ENCODE measurements at places on chromosomes 11 and 22.

- DNase-seq: no peak
Measured at GRCh38 chr11:76602431-76602861, 68.1 kb downstream of the LRRC32 start.

DNA sequence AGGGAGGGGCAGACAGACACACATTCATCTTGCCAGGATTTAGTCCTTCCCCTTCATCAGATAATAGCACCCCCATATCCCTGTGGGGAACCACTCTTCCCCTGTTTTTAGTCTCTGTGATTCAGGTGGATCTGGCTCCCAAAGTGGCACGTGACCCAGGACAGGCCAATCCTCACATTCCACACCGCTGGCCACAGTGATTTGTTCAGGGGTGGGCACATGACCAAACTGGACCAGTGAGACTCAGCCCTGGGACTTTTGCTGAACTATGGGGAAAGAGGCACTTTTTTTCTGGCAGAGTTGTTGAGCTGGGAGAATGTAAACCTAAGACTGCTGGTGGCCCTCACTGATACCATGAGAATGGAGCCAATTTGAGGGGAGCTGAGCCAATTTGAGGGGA is 19.1 kb upstream of the KCNJ11 start:
- no peak for DNase-seq

DNA sequence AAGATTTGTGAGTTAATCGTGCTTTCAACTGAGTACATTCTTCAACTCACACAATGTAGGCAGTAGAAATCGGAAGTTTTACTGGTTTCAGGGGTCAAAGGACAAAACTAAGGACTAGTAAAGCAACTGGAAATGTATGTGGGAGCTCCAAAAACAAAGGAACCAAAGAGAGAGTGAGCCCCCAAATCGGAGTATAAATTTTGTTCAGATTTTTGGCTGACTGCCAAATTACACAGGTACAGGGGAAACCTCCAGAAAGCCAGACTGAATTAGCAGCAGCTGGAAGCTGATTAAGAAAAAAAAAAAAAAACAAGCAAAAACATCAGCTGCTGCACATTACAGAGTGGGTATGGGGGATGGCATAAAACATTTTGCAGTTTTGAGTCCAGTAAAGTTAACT is 75.2 kb upstream of the GNAZ start:
- no peak for DNase-seq

GRCh38 chr11:23604966-23605365 is 744.7 kb upstream of the CCDC179 start:
- DNase-seq: no peak

DNA sequence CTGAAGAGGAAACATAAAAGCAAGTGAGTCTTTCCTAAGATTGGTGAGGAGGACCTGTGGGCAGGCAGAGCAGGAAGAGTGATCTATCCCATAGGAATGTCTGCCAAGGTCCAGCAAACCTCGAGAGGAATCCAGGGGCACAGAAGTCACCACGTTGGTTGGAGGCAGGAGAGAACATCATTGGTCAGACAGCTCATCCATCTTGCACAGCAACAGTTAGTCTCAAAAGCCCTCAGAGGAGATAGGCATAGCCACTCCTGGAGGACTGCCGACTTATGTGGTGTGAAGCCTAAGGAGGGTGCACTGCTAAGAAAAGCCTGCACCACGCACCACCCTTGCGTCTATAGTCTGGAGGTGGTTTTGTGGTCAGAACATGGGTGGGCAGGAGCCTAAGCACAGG is 109.1 kb downstream of the RASSF10 start:
- DNase-seq: no peak

- no peak for DNase-seq
Measured at GRCh38 chr11:15817001-15817400, 539.3 kb downstream of the SOX6 start.

DNA sequence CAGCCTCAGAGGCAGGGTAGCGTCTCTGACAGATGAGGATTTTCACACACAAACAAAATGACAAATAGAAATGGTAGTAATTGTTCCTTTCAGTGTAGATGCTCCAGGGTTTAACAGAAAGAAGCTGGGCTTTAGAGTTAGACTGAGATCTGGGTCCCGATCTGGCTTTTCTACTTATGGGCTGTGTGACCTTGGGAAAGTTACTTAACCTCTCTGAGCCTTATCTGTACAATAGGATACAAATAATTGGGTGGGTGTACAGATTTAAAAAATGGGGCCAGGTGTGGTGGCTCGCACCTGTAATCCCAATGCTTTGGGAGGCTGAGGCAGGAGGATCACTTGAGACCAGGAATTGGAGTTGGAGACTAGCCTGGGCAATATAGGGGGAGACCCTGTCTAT is 204.9 kb downstream of the CEP164 start:
- DNase-seq: no peak

DNA sequence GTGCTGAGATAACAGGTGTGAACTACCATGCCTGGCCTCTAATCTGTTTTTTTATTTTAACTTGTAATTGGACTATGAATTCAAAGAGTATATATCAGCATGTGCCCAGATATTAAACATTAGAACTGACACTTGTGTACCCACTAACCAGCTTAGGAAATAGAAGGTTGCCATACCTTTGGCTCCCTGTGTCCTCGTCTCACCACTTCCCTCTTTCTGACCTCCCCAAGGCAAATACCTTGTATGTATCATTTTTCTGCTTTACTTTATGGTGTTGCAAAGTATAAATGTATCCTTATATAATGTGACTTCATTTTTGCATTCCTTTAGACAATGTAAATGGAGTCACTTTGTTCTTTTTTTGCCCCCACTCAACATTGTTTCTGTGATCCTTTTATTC is 9.1 kb downstream of the PPP6R3 start:
- no peak for DNase-seq

GRCh38 chr11:69816671-69817070 is 2.5 kb downstream of the FGF3 start:
- DNase-seq: no peak

DNA sequence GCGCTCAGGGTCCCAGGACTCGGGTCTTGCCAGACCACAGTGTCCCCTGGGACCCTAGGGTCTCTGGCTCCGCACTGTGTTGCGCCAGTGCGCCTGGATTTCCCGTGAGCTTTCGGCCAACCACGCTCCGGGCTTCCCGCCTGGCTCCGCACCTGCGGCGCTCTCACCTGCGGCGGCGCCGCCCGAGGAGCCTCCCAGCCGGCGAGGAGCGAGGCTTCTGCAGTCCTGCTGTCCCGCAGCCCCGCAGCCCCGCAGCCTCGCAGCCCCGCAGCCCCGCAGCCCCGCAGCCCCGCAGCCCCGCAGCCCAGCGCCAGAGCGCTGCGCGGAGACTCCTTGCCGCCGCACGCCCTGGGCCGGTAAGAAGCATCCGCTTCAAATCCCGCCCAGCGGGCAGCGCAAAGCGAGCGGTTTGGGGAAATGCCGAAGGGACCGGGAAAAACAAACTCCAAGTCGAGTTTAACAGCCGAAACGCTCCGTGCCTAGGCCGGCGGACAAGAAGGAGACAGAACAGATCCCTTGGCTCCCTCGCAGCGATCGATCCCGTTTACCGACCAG is 939 bp downstream of the ALX4 start:
- no peak for DNase-seq

DNA sequence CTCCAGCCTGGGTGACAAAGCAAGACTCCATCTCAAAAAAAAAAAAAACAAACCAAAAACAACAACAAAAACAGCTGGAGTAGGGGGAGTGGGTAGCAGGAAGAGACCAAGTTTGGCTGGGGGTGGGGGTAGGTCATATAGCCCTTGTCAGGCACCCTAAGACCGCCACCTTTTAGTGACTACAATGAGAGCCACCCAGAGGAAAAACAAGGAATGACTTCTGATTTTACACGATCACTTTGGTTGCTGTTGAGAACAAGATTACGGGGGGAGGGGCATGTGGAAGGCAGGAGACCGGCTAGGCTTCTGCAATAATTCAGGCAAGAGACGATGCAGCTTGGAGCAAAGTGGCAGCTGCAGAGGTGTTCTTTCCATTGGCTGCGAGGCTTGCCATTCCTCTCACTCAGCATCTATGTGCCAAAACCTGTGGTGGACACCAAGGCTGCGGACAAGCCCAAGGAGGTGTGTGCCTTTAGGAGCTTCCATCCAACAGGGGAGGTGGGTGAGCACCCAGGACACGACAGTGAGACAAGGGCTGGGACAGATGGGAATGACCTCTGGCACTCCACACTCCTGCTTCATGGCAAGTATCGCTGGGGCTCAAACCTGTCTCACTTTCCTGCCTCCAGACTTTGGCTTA is 1.7 kb downstream of the RPS19BP1 start:
- DNase-seq: no peak

DNA sequence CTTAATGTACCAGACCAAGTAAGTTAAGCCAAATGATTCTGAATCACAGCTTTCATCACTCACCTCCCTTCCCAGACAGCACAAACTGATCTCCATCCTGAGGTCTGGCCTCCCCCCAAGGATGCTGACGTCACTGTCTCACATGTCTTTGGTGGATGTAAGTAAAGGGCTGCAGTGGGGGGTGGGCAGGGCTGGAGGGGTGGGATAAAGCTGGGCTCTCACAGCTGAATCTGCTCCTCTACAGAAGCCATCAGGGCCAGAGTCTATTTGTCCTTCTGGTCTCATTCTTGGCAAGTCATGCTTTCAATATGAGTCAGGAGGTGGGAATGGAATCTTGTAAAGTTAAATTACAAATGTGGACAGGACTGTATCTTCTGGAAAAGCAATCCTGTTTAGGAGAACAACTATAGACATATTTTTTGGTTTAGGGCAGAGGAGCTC is 32.7 kb downstream of the P4HA3 start:
- no peak for DNase-seq

DNA sequence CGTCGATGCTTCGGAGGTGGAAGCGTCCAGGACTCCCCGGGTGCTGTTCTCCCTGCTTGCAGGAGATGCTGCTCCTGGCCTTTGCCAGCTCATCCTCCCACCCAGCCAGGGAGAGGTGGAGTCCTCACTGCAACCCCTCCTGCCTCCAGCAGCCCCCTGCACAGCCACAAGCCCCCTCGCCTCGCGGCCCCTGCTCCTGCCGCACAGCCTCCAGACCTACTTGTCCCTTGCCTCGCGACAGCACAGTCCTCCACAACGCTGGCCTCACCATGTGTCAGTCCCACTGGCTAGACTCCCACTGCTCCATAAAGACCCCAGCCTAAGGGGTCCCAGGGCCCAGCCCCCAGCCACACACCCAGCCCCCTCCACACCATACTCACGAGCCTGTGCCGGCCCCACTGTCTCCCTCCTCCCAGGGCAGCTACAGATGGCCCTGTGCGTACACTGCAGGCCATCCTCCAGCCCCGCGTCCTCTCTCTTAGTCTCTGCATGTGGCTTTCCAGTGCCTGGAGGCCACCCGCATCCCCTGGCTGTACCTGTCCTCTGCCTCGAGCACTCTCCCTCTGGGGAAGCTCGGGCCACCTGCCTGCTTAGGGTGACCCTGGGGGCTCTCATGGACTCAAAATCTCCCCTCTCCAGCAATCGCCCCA is 91.5 kb downstream of the CELSR1 start:
- no peak for DNase-seq

- no peak for DNase-seq
Measured at GRCh38 chr11:24056051-24056450, 440.8 kb upstream of the LUZP2 start.

DNA sequence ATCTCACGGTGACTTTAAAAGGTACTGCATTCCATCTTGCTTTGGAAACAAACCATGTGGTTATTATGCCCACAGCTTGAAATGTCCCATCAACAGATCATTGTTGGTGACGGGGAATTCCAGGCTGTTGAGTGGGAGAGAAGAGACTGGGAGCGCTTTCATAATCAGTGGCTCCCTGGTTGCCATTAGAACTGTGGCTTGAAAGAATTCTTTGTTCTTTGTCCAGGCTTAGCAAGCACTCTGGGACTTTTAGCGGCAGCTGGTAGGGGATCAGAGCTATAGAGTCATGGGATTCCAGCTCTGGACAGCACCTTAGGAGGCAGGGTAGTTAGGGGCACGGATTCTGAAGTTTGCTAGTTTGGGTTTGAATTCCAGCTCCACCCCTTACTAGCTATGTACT is 22.0 kb downstream of the MMP20 start:
- no peak for DNase-seq

DNA sequence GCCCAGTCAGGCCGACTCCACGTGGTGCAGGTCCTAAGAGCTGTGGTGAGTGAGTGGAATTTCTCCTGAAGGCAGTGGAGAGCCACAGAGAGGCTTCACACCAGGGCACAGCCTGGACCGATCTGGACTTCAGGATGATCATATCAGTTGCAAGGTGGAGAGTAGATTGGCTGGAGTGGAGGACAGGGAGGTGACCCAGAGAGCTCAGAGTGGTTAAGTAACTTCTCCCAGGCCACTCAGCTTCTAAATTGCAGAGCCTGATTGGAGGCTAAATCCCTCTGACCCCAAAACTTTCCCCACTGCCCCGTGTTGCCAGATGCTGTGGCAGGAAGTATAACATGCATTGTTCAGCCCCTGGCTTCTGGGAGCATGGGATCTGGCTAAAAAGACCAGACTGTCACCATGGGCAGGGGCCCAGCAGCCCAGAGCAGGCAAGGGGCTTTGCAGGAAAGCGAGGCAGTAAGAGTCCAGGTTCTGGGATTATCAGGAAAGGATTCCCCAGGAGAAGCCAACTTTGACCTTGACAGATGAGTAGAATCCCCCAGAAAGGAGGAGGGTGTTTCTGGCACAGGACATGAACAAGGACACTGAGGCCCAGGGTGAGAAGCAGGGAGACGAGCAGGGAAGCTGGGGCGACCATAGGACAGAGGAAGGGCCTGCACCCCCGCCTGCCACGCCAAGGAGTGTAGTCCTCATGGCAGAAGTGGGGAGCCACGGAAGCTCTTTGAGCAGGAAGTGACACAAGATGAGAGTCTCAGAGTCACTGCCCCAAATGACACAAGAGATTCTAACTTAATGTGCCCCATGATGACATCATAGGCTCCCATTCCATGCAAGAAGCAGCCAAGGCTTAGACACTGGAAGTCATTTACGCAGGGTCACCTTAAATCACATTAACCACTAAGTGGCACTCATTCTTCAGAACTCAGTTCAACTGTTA is 4.8 kb downstream of the SLC35C1 start:
- no peak for DNase-seq

DNA sequence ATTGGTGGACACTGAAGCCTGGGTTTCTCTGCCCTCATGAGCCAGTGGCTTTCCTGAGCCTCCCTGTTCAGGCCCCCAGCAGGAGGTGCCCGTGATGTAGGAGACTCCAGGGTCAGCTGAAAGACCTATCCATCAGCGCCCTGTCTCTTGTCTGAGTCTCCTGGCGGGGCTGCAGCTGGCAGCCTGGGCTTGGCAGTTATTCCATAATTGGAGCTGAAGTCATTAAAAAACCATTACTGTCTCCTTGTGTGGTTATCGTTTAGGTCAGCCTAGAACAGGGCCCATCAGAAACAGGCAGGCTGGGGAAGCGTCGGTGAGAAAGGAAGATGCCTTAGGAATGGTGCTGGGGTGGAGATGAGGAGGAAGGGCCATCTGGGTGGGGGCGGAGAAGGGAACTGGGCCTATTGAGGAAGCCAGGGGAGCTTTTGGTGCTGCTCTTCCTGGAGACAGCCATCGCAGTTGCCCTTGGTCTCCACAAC is 5.0 kb downstream of the TUB start:
- DNase-seq: no peak

GRCh38 chr11:119607726-119608125 is 121.3 kb downstream of the NECTIN1 start:
- no peak for DNase-seq

DNA sequence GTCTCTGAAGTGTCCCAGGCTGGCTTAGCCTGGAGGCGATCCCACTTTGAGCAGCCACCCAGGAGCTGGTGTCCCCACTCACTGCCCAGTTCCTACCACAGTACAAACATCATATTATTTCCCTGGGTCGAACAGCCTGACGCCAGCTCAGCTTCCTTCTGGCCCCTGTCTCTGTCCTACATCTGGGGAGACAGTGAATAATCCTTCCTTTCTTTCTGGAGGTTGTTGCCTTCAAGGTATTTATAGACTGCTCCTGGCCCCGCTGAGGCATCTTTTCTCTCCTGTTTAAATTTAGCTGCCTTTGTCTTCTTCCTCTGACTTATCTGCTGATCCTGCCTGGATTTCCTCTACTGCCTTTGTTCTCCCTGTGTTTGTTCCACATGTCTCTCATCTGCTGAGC is 56.8 kb upstream of the LRRC55 start:
- no peak for DNase-seq

Data from stimulated activated CD4-positive, alpha-beta T cell treated with anti-CD3 and anti-CD28 coated beads, Interleukin-1b, Interleukin-23, amount 100 ng/mL, for 4 hours (primary cell).